CD4-positive, alpha-beta T cell treated with Interleukin-1 beta for 1 hour (primary cell): ENCODE measurements at places on chromosomes 6 and 20.

GRCh38 chr20:49286689-49287551, 9.1 kb upstream of the ZNFX1 start:
- DNase-seq, result no peak

GRCh38 chr20:36613974-36614373, 8.4 kb downstream of the RAB5IF start:
- no peak for DNase-seq

- no peak for DNase-seq
Measured at GRCh38 chr6:33967966-33968724, 164.3 kb upstream of the MLN start.

- DNase-seq, result no peak
Measured at GRCh38 chr6:70714716-70715257, 47.1 kb downstream of the SMAP1 start.

DNA sequence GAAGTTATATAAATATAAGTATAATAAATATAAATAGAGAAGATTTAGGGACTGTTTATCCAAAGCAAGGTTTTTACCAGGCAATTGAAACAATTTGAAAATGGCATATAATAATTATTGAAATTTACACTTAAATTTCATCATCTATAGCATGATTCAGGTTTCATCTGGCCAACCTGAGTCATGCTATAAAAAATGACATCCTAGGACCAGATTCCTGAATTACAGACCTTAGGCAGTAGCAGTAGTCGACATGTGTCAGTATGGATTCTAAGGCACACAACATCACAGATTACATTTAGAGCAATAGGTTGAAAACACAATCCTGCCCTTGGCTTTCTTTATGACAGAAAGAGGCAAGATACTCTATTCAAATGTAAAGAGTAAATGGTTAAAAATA, 592.3 kb downstream of the PHF3 start:
- no peak for DNase-seq

GRCh38 chr6:14857501-14857900, 388.4 kb upstream of the JARID2 start:
- peak; percentile 91 for DNase-seq

GRCh38 chr20:5642155-5642981, 107.8 kb upstream of the SHLD1 start:
- DNase-seq, result no peak

DNA sequence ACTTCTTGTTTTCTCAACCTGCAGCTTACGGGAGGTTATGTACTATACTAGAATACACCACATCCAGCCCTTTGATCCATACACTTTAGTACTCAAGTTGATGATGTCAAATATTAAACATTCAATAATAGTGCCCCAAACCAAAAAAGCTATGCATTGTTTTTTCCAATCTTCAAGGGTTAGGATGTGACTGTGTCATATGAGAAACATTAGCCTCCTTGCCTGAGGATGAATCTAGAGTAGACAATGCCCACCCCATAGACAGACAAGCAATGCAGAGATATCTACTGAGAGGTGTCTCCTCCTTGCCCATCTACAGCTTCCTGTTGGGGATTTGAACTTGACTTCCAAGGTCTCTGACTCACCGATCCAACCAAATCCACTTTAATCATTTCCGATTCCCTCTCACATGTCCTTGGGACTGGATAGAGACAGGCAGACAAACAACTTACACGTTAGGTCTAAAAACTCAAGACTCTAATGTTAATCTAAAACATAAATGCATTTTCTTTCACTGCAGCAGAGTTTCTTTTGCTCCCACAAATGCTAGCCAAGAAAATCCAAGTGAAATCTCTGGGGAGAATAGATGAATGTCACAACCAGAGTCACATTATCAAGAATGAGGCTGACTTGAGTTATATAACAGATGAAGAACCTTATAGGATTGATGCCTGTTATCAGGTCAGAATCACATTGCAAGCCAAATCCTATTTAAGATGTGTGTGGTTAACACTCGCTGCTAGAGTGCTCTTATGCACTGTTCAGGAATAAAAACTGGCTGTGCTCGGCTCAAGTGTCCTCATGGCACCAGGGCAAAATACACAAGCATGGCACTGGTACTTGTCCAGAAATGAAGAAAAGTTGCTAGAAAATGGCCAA, 75.5 kb upstream of the TNFAIP3 start:
- DNase-seq, result no peak

DNA sequence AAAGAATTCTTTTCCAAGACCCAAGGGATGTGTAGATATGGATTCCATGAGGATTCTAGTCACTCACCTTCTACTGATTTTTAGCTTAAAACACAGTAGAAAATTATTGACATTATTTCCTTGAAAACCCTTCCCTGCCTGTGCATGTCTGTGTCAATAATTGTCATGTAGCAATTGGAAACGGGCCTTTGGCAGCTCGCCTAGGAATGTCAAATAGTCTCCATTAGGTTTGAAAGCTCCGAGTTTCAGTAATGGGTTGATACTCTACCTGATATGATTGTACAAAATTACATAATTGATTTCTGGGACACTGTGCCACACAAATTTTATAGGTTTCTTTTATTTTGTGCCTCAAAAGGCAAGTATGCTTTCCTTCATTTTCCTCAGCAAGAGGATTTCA, 515.2 kb upstream of the ARID1B start:
- no peak for DNase-seq

- DNase-seq, result no peak
Measured at GRCh38 chr6:138752017-138752416, 21.6 kb upstream of the CCDC28A start.

DNA sequence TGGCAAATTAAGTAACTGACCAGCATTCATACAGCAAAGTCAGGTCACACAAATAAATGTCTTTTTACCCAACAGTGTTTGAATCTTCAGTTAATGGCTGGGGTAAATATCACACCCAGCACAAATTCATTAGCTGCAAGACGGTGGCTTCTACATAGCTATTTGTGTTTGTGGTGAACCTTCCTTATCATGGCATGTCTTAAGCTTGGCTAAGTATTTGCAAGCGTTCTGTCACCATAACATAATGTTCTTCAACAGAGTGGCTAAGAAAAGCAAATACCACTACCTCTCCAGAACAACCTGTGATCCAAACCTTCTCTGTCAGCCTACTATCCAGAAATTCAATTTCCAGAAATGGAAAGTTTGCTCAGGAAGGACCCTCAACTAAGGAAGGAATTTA, 255.6 kb upstream of the TAB2 start:
- no peak for DNase-seq

DNA sequence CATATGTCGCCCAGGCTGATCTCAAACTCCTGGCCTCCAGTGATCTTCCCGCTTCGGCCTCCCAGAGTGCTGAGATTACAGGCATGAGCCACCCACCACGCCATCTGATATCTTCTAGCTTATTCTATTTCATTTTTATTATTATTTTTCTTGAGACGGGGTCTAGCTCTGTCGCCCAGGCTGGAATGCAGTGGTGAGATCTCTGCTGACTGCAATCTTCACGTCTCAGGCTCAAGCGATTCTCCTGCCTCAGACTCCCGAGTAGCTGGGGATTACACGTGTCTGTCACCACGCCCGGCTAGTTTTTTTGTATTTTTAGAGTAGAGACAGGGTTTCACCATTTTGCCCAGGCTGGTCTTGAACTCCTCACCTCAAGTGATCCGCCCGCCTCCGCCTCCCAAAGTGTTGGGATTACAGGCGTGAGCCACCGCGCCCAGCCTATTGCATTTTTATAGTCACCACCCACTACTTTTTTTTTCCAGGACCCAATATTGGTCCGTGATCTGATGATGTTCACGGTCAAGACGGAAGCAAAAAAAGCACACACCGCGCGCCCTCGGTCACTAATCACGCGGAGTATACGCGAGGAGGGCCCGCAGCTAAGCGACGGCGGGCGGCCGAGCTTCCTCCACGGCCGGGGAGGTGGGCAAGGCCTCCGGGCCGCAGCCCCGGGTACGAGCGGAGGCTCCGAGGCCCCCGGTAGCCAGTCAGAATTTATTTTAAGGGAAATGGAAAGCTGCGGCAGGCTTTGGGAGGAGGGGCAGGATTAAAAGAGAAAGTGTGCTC, 1.1 kb upstream of the LSM14B start:
- no peak for DNase-seq
